ENCODE measurements at places on chromosomes 7 and 10.

DNA sequence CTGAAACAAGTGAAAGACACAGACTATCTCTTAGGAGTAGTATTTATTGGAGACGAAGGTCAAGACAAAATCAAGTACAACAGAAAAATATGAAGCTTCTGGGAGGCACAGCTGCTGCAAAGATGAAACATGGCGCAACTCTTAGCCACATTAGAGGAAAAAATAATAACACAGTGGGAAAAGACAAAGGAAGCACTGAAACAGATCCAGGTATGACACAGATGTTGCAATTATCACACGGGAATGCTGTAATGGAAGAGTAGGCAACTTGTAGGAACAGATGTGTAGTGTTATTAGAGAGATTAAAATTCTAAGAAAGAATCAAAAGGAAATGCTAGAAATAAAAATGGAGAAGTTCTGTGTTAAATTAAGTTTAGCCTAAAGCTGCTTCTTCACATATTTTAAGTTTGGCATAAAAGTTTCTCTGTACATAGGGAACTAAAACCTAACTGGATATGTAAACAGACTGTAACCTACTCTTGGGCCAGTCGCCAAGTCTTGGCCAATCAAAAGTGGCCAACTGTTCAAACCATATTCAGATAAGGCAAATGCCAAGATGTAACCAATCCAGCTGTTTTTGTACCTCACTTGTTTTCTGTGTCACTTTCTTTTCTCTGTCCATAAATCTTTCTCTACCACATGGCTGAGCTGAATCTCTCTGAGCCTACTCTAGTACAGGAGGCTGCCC is 1132.0 kb upstream of the LRRTM3 start:
- DNase-seq: no peak

- peak; percentile 79 for DNase-seq
Observed at GRCh38 chr7:56092789-56093531, at the start of gene PHKG1. PHKG1 (minus strand) TSS chr7:56092952; CDS start chr7:56088941, 4,011 bp downstream.

DNA sequence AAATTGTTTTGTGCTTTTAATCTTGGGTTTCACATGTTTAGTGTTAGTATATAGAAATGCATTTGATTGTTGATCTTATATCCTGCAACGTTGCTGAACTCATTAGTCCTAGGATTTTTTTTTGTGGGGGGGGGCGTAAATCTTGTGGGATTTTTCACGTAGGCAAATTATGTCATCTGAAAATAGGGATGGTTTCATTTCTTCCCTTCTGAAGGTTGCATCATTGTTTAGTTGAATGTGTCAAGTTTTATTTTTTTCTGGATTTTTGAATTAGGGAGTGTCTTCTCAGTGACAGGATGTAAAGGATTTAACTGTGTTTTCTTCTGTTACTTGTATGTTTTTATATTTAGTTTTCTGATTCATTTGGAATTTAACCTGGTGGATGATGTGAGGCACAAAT is 26.7 kb downstream of the MKLN1 start:
- no peak for DNase-seq

GRCh38 chr10:43880160-43880559 is 231.5 kb upstream of the ZNF32 start:
- DNase-seq: no peak

GRCh38 chr10:94122211-94122610 is 128.5 kb downstream of the PLCE1 start:
- no peak for DNase-seq

DNA sequence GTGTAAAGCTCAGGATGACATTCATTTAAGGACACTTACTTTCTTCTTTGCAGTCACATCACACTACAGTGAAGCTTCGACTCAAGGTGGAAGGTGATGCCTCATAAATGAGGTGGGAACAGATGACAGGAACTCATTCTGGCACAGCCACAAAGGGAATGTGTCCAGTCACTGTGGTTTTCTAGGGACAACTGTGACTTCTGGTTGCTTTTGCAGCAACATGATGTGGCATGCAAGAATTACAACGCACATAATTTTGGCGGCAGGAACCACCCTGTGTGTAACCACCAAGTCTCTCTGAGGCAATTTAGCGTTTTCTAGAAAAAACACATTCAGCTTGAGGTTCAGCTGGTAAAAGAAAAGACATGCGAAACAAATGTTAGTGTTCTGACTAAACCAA is 32.0 kb upstream of the FERD3L start:
- DNase-seq: no peak

GRCh38 chr7:114567416-114567815 is 152.8 kb downstream of the FOXP2 start:
- no peak for DNase-seq

DNA sequence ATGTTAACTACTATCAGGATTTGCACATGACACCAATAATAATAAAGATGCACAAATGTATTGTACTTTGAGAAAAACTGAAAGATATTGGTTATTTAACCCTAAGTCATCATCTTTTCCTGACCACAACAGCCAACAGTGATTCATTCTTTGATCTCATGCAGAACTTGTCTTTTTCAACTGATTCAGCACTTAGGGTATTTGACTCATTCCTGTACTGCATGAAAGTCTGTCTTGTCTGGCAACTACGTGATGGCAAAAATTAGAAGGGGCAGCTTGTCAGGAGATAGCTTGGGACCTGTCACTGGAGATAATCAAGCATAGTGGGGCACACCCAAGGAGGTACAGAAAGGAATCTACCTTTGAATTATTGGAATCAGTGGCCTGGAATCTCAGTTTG is 77.8 kb upstream of the LRRC17 start:
- peak; percentile 38 for DNase-seq
